CD4-positive, alpha-beta T cell treated with Interleukin-17A for 1 hour (primary cell): ENCODE measurements at places on chromosomes 12 and 14.

GRCh38 chr14:61484826-61485584 is 163.6 kb downstream of the PRKCH start:
- DNase-seq, result no peak

DNA sequence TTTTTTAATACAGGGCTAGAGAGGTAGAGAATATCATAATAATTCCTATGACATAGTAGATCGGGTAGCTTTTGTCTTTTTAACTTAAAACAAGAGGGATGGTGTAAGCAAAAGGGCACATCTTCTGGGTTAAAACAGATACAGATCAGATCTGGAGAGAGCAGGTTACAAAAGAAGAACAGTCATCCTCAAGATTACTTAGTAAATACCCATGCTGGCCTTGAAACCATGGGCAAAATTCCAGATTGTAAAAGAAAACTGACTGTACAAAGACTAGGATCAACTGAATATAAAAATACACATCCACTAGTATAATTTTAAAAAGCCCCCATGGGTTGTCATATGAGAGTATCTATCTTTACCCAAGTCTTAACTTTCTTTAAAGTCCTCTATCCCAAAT is 76.7 kb downstream of the MED13L start:
- DNase-seq, result no peak

- no peak for DNase-seq
Observed at GRCh38 chr12:107244584-107244983, 151.2 kb upstream of the CRY1 start.

DNA sequence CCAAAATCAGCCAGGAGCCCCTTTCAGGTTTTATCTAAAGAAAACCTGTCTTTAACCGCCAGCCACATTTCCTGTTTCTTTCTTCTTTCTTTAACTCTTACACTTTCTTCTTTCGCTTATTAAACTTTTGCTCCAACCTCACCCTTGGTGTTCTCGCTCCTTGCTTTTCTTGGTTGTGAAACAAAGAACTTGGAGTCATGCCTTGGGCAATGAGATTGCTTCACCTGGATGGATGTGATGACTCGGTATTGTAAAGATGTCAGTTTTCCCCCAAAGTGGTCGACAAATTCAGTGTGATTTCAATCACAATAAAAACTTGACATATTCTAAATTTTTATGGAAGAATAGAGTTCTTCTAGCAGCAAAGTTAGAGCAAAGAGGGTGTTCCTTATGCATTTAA is 16.2 kb upstream of the TCL1A start:
- DNase-seq, result no peak

GRCh38 chr12:26126340-26127284 is 1.8 kb upstream of the BHLHE41 start:
- DNase-seq, result no peak

- no peak for DNase-seq
Observed at GRCh38 chr14:104678346-104678745, 11.1 kb upstream of the INF2 start.

- DNase-seq, result no peak
Observed at GRCh38 chr14:54533100-54533499, 23.4 kb downstream of the CGRRF1 start.

DNA sequence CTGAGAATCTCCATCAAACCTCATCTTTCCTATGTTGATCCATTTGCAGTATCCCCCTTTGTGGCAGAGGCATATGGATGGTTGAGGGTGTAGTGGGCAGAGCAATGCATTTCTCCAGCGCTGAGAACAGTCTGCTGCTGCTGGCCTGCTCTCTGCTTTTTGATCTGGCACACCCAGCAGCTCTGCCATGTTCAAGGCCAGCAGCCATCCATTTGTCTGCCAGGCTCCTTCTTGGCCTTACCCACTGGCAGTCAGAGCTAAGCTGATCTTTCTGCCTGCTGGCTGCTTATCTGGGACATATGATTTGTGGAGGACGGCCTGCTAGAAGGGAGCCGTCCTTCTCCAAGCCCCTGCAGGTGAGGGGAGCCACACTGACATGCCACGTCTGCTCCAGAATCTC is 17.0 kb downstream of the NPC2 start:
- no peak for DNase-seq

GRCh38 chr12:84361651-84362551 is 550.7 kb downstream of the SLC6A15 start:
- DNase-seq, result no peak

GRCh38 chr14:105765893-105766614 is 239.7 kb downstream of the TMEM121 start:
- DNase-seq, result no peak

GRCh38 chr12:72282721-72283120 is 10.6 kb downstream of the TRHDE start:
- DNase-seq, result no peak

DNA sequence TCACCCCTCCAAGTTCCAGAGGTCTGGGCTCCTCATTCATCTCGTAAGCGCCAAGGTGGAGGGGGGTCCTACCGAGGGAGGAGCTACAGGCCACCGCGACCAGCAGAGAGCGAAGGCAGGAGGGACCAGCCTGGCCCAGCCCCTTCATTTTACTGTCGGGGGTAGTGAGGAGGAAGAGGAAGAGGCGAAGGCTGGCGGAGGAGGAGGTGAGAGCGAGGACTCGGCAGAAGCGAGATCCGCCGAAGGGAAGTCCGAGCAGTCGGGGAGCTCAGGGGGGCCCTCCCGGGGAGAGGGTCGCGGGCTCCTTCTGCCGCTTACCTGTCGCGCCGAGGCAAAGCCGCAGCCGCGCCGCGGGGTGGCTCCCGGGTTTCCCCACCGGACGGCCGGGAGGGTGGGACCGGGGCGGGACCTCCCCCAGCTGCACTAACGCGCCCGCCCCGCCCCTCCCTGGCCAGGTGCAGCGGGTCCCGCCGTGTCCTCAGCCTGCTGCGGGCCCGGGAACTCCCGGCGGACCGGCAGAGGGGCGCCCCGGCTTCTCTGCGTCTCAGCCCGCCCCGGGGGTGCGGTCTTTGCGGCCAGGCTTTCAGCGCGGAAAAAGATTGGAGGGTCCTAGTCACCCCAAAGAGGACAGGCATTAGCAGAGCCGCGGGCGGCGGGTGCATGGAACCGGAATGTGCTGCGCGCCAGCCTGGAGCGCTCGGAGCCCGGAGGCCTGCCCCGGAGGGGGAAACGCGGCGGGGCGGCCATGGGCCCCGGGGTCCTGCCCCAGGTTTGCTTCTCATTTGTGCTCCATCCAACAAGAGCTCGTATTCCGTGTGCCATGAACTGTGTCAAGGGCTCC is at the start of gene GALNT6:
TSS of gene GALNT6 (minus strand) at position 124 of the 841 bp plus-strand sequence. CDS start 11,625 bp downstream, outside the sequence.
- peak; percentile 79 for DNase-seq

DNA sequence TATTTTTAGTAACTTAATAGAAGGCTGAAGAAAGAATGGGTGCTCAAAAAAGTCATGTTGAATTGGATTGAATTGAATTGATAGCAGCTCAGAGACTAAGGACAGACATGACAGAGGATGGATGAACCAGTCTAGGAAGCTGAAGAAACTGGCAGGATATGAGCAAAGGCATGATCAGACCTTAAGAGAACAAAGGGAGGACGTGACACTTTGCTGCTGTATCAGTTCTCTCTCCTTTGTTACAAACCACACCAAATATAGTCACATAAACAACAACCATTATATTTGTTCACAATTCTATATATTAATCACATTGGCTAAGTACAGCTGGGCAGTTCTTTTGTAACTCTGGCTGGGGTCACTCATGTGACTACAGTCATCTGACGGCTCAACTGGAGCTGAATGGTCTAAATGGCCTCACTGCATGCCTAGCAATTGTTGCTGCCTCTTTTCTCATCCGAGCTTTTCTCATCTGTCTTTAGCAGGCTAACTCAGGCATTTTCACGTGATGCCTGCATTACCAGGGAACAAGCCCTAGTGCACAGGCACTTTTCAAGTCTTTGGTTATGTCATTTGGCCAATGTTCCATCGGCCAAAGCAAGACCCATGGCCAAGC is 355.0 kb downstream of the ETNK1 start:
- DNase-seq, result no peak

- DNase-seq, result no peak
Observed at GRCh38 chr12:1310653-1311052, 283.7 kb downstream of the FBXL14 start.

GRCh38 chr12:100555722-100556121 is 17.8 kb upstream of the GAS2L3 start:
- DNase-seq, result no peak
